ENCODE measurements at places on chromosomes 12 and 14.

DNA sequence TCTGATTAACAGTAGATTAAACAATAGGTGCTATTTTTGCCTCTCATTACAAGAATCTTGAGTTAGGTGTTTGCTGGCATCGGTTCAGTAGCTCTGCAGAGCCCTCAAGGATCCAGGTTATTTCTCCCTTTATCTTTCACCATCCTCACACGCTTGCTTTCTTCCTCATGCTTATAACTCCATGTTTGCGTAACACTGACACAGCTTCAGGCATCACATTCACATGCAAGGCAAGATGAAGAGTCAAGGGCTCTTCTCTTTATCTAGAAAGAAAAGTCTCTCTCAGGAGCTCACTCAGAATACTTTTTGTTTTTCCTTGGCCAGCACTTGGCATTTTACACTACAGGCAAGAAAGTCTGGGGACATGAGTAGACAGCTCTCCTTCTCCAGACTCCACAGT, 24.2 kb upstream of the PTHLH start:
- DNase-seq = no peak

DNA sequence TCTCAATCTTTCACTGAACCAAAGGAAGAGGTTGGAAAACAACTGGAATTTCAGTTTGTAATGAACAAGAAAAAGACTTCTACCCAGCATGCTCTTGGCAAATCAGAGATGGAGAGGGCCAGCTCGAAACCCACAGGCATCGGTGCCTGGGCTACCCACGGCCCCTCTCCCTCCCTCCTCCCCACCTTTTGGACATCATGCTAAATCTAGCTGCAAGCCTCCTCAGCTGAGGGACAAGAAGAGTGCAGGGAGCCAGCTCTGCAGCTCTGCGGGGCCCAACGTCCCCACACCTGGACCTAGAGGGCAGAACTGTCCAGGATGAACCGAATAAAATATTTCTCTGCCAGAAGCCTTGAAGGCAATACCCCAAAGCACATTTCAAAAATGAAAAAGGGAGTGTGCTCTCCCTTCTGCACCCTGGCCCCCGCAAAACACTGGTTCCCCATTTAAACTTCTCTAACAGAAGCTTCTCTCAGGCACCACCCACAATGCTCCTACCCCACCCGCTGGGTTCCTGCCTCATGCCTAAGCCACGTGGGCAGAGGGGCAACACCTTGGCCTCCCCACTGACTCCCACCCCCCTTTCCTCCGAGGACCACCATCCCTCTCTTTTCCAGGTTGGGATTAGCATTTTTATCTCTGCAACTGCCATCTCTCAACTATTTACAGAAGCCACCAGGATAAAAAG, 8.2 kb downstream of the CAMKK2 start:
- no peak for DNase-seq

DNA sequence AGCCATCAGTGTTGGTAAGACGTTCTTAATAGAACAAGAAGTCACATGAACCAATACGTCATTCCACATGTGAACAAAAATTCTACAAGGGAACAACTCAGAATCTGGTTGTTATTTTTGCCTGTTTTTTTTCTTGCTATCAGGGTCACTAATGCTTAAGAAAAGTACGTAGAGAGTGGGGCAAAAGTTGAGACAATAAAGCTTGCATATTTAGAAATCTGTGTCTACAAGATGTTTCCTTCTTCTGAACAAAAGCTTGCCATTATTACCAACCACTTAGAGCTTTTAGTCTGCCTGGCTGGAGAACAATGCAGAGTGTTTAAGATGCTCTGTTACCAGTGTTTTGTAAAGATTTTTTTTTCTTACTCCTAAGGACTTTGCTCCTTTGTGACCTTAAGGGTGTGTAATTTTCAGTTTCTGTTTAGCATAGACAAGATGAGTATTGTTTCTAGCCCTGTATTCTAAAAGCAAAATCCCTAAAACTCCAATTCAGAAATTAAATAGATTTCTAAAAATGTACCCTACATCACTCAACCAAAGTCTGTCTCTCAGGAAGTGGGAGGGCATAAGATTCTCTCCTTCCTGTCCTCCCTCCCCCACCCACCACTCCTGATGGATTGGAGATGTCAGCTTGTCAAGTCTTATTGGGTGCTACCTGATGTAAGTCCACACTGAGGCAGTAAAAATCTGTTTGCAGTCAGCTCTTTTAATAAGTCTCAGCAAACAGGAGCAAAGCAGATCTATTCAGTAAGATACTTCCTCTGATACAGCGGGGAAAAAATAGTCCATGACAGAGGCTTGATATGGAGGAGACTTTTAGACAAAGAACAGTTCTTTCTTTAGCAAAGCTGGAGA, 267.6 kb downstream of the GRIN2B start:
- DNase-seq = no peak

GRCh38 chr14:92800012-92800411, 5.9 kb downstream of the GOLGA5 start:
- no peak for DNase-seq

DNA sequence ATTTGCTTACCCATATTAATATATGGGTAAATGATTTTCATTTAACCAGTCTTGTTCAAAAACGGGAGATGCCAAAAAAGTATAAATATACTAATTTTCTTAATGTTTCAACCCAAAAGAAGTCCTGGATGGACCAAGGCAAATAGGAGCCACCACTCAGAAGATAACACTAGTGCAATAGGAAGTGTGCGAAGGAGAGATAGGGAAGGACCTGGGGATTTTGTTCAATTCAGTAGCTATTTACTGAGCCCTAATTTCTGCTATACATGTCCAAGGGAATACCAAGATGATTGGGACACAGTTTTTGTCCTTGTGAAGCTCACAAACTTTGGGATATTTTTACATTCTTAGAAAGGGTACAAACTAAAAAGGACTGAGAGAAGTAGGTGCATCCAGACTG, 1.5 kb downstream of the CMAS start:
- DNase-seq = no peak

DNA sequence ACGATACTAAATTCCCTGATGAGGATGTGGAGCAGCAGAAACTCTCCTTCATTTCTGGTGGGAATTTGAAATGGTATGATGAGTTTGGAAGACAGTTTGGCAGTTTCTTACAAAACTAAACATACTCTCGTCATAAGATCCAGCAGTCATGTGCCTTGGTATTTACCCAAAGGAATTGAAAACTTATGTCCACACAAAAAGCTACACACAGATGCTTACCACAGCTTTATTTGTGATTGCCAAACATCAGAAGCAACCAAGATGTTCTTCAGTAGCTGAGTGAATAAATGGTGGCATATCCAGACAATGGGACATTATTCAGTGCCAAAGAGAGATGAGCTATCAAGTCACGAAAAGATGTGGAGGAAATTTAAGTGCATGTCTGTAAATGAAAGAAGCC, 10.7 kb upstream of the APOLD1 start:
- DNase-seq = no peak

GRCh38 chr12:2323532-2324255, 270.9 kb downstream of the CACNA1C start:
- DNase-seq = no peak

- no peak for DNase-seq
Observed at GRCh38 chr14:93231129-93231979, 24.3 kb downstream of the UBR7 start.

GRCh38 chr12:4421590-4422031, 24.0 kb downstream of the FGF6 start:
- DNase-seq = no peak

All from stimulated activated CD8-positive, alpha-beta memory T cell treated with anti-CD3 and anti-CD28 coated beads, Interleukin-7, amount 100 ng/mL, for 4 hours (primary cell).